ENCODE measurements at places on chromosomes 4 and X. TPM values are rescaled to one million over a fixed set of nuclear protein-coding genes. Genes with fewer than 3 reads are reported as not detected.

The FATE1 gene
- total RNA-seq, result not detected

The SYTL4 gene
- total RNA-seq, result 4.6 TPM

The CLDN34 gene
- total RNA-seq, result not detected

The PIN4 gene
- total RNA-seq, result 19.8 TPM

The NMU gene
- total RNA-seq, result not detected

The CRLF2 gene
- not detected for total RNA-seq

The CT45A10 gene
- not detected for total RNA-seq

The IL2 gene
- total RNA-seq, result not detected

The PABPC1L2A gene
- not detected for total RNA-seq

The PPP2R3B gene
- total RNA-seq, result 14.7 TPM

The OTC gene
- not detected for total RNA-seq

The MAML3 gene
- total RNA-seq, result 2.1 TPM

The MAGEE2 gene
- not detected for total RNA-seq

The SCFD2 gene
- total RNA-seq, result 12.3 TPM

The ZCCHC18 gene
- 1.3 TPM for total RNA-seq

The JAKMIP1 gene
- total RNA-seq, result not detected

The CCDC120 gene
- total RNA-seq, result 0.51 TPM

The CXCL3 gene
- total RNA-seq, result 2.5 TPM

The NWD2 gene
- not detected for total RNA-seq

The HCFC1 gene
- total RNA-seq, result 10.2 TPM

The NLRP2B gene
- total RNA-seq, result under 0.01 TPM

The PAGE5 gene
- total RNA-seq, result 0.66 TPM

The USP26 gene
- not detected for total RNA-seq

The ATP1B4 gene
- total RNA-seq, result not detected

The NKX3-2 gene
- 1.3 TPM for total RNA-seq

The FREM3 gene
- total RNA-seq, result not detected

All from fibroblast of lung (primary cell).